Fibroblast of lung (primary cell): ENCODE measurements at places on chromosomes 16 and 17. TPM values are rescaled to one million over a fixed set of nuclear protein-coding genes. Genes with fewer than 3 reads are reported as not detected.

GRCh38 chr16:17083628-17084027 is 387.1 kb downstream of the XYLT1 start:
- no peak for DNase-seq

- DNase-seq: peak; percentile 20
Observed at GRCh38 chr17:79420318-79421243, 190.3 kb downstream of the RBFOX3 start.

- no peak for DNase-seq
Observed at GRCh38 chr17:13418891-13419290, 182.8 kb downstream of the HS3ST3A1 start.

CDH8 gene
- total RNA-seq: under 0.01 TPM in 1 of 2 replicates, not detected in the other

CES5A gene
- total RNA-seq: not detected in 2 replicates
